HEK293T (cell line): ENCODE measurements at places on chromosomes 16 and 17.

- DNase-seq = no peak
Measured at GRCh38 chr17:28033972-28034714, 8.3 kb upstream of the NLK start.

GRCh38 chr17:56833057-56833808 lies 487 bp downstream of the C17orf67 start:
- DNase-seq = peak; percentile 28

DNA sequence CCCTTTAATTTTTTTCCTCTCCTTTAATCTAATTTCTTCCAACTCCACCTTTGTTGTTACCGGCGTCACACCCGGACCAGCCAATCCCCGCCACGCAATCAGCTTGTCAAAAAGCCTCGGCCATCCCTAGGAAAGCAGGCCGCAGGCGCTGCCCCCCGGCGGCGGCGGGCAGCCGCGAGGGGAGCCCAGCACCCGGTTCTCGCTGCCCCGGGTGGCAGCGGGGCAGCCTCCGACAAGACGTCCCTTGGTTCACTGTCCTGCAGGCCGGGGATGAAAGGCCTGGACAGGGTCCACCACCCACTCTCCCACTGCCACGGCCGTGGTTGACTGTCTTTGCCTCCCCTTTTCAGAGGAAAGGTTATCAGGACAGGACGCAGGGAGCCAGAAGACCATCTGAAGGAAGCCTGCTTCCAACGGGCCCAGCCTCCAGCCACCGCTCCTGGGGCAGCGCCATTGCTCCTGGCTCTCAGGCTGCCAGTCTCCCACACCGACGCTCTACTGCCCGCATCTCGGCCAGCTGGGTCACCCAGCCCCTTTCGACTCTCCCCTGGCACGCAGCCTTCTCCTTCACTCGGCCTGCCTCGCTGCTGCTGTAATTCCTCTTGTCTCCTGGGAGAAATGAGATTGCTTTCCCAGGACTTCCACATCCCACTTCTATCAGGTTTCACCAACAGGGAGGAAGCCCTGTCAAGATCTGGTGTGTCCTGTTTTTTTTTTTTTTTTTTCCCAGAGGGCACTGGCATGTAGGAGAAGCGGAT lies 2.8 kb upstream of the UBTF start:
- no peak for DNase-seq

GRCh38 chr17:7549401-7550055 lies 670 bp downstream of the TNFSF12 start:
- no peak for DNase-seq

DNA sequence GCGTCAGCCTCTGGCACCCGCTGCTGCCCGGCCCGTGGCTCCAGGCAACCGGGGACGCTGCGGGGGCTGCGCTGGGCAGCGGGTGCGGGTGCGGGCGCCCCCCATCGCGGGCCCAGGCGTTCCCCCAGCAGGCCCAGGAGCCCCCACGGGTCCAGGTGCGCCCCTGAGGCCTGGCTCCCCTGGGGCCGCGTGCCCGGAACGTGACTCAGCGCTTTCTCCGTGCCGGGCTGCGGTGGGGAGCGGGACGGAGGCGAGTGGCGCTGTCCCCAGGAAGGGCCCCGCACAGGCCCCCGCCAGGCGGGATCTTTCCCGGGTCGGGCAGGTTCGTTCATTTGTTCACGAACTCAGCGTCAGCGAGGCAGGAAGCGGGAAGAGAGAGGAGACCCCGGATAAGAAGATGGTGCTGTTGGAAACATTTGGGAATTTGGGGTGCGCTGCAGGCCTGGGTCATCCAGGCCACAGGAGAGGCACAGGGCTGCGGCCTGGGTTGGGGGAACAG lies 18.4 kb upstream of the EXOC7 start:
- no peak for DNase-seq

DNA sequence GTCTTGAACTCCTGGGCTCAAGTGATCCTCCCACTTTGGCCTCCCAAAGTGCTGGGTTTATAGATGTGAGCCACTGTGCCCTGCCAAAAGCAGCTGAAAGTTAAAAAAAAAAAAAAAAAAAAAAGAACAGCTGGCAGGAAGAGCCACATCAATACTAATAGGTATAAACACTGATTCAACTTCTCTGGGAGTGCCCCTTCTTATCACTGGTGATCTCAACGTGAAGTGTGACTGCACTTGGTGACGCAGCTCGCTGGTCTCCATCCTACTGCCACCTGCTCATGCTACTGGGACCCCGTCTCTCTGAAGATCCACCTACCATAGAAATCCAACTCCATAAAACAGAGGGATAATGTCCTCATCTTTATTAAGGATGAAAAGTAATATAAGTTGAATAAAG lies 40.8 kb downstream of the RNF157 start:
- DNase-seq = no peak

- DNase-seq = no peak
Measured at GRCh38 chr16:15973421-15973820, 24.0 kb downstream of the ABCC1 start.

DNA sequence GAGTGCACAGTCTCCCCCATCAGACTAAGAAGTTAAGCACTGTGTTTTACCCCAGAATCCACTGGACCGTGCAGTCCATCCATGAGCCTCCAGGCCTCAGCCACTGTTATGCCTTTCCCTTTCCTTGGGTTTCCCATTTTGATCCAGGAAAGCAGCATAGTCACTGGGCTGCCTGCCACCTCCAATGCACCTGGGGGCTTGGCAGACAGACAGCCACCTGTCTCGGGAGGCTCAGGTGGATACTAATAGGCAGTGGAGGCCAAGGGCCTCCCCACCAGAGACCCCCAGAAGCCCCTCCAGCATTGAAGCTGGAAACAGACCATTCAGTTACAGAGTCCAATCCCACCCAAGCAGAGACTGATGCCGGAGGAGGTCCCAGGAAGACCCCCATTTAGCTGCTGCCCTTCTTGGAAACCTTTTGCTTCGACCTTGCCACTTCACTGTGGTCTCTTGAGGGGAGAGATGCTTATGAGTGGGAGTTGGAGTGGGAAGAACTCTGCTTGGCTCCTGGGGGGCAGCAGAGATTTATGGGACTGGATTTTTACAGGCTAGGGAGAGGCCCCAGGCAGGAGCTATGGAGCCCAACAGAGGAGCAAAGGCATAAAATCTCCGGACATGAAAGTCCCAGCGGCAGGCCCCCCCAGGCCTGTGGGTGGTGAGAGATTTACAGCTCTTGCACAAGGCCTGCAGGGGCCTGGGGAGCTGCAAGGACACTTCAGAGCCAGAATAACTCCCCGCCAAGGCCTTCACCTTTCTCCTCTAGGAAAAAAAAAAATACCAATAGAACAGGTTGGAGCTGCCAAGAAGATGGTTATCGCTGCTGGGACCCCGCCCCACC lies 12.2 kb upstream of the SP2 start:
- peak; percentile 35 for DNase-seq

- DNase-seq = no peak
Measured at GRCh38 chr16:75379339-75379738, 54.0 kb downstream of the CFDP1 start.

GRCh38 chr17:58314706-58315015 lies 13.9 kb downstream of the TSPOAP1 start:
- DNase-seq = no peak

DNA sequence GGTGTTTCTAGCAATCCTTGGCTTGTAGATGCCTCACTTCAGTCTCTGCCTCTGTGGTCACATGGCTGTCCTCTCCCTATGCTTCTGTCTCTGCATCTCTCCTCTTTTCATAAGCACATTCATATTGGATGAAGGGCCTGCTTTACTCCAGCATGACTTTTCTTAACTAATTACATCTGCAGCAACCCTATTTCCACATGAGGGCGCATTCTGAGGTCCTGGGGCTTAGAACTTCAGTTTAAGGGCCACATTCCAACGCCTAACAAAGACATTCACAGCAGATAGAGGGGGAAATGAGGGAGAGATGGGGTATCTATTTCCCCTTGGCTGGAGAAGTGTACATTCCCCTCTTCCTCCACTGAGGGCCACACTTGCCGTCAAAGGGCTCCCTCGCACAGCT lies 489.1 kb upstream of the SALL1 start:
- DNase-seq = no peak

- DNase-seq = no peak
Measured at GRCh38 chr16:54334208-54334607, 47.6 kb upstream of the IRX3 start.

GRCh38 chr17:79042421-79043190 lies 18.6 kb downstream of the C1QTNF1 start:
- DNase-seq = peak; percentile 75

GRCh38 chr17:74362810-74363498 lies 1.3 kb upstream of the BTBD17 start:
- no peak for DNase-seq

DNA sequence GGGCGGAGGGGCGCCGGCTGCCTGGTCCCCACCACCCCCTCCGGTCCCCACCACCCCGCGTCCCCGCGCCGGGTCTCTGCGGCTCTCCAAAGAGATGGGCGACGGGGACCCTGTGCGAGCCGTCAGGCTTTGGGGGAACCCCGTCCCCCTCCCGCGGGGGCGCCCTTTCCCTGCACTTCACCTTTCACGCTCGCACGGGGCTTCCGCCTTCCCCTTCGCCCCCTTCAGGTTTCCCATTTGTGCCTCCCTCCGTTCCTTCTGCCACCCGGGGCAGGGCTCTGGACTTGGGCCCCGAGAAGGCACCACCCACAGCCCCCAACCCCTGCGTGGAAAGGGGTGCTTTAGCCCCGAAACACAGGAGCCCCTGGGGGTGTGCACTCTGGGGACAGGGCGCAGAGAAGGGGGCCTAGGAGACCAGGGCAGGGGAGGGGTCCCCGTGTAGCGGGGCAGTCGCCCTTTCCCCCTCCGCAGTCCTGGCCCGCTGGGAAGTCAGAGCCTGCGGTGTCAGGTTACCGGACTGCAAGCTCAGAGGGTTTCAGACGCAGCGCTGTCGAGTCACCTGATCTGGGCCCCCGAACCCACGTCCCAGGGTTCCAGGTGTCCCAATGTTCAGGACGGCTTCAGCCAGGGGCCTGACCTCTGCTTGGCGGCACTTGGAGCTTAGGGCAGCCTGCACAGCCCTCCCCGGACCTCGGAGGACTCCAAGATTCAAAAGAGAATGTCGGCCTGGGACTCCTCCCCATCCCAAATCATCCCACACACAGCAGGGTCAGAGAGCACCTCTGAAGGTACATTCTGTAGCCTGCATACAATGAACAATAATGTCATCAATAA lies 6.7 kb upstream of the CCDC92B start:
- peak; percentile 54 for DNase-seq

GRCh38 chr17:81401723-81402529 lies 6.7 kb downstream of the BAHCC1 start:
- DNase-seq = peak; percentile 42

GRCh38 chr16:27234603-27235002 lies 31.3 kb downstream of the KDM8 start:
- no peak for DNase-seq

DNA sequence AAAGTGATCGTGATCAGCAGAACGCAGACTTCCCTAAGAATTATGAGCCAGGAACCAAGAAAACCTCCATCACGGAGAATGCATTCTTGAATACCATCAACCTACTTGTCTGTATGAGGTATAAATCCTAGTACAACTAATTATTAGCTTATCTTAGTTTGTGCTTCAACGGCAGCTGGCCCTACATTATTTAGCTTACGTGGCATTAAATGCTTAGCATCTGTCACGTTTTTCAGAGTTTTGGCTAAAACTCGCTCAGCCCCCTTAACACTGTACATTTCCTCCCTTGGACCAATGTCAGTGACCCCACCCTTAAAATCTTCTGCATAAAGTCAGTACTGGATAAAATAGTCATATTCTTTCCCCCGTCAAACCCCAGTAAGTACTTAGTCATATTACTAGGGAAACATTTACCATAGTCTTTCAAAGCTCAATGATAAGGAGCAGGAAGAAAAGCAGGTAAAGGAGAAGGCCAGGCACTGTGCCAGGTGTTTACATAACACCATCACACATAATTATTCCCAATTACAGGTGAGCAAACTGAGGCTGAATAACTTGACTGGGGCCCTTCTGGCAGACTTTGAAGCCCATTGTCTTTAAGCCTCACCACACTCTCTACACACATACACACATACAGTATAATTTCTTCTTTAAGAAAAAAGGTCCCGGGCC lies 16.6 kb upstream of the TXNDC11 start:
- DNase-seq = no peak

GRCh38 chr17:42697108-42697811 lies 14.9 kb downstream of the CNTNAP1 start:
- DNase-seq = no peak

DNA sequence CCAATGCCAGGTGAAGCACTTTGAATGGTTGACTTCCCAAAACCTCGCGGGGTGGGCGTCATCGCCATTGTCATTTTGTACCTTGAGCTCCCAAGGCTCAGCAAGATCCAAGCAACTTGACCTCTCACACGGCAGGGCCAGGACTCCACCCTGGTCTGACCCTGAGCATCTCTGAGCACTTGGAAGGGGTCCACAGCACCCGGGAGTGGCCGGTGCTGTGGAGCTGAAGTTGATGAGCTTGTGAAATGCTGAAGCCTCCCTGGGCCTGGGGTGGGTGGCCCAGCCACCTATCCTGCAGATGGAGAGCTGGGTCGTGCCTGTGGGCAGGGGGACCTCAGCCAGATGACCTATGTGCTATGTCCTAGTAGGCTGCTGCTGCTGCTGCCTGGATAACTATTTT lies 283.3 kb upstream of the FOXF1 start:
- no peak for DNase-seq

DNA sequence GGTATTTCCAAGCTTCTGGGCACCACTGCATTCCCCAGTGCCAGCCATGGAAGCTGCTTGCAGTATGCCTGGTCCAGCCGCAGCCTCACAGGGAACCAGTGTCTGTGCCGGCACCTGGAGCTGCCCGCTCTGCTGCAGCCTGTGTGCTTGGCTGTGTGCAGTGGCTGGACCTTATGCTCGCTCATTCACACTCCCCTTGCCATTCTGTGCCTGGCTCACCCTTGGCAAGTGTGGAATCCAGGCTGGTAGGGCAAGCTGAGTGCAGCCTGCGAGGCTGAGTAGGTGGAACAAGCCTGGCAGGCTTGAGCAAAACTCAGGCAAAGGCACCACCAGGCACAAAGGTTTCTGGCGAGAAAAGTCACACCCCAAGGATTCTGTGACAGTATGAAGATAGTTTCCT lies 144.0 kb downstream of the MYO1D start:
- DNase-seq = no peak

GRCh38 chr17:20226814-20227482 lies 217.8 kb downstream of the SPECC1 start:
- peak; percentile 80 for DNase-seq

DNA sequence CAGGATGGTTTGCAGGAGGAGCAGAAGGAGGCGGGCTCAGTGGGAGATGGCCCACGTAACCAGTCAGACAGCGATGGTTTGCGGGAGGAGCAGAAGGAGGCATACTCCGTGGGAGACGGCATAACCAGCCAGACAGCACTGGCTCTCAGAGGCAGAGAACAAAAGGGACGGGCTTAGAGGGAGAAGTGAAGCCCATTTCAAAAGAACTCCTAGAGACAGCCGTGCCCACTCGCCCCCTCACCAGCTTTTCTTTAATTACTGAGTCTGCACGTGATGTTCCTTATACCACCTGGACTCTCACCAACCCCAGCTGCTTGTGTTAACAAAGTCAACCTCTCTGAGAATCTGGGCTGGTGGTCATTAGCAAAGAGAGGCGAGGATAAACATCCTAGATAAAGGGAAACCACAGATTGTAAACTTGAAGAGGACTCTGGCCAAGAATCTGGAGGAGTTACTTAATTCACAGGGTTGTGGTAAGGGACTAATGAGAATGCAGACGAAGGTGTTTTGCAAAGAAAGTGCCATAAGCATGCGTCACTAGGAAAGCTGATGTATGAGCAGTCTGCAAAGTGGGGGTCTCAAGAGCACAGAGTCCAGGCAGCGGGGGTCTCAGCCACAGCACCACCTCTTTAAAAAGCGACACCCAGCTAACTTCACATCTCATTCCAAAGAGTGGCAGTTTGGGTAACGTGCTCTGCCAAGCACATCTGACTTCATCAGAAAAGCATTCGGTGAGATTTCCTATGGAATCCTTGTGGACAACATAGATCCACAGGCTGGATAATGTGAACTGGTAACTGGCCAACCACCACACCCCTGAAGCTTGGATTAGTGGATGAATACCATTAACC lies 51.7 kb downstream of the NXN start:
- no peak for DNase-seq
